Activated CD4-positive, alpha-beta T cell treated with anti-CD3 and anti-CD28 coated beads, Interleukin-2, amount 50 U/mL, for 1 hour (primary cell): ENCODE measurements at places on chromosomes 2 and 18.

DNA sequence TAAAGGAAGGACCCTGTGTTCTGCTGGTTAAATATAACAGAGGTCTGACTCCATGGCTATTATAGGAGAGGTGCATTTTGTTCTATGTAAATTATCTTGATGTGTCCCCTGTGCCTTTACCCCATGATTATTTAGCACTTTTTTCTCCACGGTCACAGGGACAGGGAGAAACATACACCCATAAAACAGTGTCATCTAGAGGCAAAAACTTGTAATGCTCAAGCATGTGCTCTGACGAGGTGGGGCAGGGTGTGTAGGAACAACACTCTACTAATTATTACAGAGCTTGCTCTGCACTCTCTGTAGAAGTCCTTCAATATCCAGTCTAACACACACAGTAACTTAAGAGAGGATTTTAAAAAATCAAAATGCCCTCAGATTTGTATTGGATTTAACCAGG is 187.9 kb downstream of the NEDD4L start:
- no peak for DNase-seq

GRCh38 chr18:12074736-12075135 is 18.9 kb upstream of the ANKRD62 start:
- no peak for DNase-seq

DNA sequence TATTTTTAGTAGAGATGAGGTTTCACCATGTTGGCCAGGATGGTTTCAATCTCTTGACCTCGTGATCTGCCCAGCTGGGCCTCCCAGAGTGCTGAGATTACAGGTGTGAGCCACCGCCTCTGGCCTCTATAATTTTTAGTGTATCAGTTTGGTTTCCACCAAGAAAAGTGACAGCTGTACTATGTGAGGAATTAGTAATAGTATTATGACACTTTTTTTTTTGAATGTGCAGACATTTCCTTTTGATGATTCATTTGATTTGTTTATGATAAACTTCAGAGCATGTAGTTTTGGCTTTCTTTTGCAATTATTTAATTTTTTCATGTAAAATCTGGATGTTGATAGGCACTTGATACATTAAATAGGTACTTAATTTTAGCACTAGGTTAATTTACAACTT is 61.5 kb downstream of the PTPN4 start:
- DNase-seq = no peak

- DNase-seq = no peak
These were observed 254.3 kb upstream of the FIGN start for GRCh38 chr2:163990101-163990500.

DNA sequence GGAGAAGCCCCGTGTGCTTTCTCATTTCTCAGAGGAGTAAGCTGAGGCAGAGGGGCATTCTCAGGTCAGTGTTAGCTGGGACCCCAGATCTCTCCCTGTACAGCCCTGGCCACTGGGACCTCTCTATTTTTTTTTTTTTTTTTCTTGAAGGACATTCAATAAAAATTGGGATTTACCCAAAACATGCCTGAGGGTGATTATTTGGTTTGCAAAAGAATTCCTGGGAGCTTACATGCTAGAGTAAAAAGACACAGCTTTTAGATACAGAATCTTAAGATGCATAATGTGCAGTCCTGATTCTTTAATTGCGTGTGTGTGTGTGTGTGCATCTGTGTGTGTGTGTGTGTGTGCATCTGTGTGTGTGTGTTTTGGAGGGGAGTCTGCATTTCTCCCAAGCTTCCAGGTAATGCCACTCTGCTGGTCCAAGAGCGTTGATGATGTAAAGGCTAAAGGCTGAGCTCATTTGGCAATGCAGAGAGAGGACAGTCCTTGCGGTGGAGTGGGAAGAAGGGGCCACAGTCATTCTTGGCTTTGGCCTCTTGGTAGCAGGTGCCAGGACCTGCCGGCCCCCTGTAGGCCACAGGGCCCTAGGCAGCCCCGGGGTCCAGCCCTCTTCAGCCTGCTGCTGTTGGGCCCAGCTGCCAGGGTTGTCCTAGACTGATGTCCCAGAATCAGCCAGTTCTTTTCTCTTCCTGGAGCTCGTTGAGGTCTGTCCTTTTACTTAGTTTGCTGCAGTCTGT is 74.1 kb upstream of the MCFD2 start:
- no peak for DNase-seq

GRCh38 chr2:160328811-160329527 is 128.9 kb upstream of the ITGB6 start:
- no peak for DNase-seq

DNA sequence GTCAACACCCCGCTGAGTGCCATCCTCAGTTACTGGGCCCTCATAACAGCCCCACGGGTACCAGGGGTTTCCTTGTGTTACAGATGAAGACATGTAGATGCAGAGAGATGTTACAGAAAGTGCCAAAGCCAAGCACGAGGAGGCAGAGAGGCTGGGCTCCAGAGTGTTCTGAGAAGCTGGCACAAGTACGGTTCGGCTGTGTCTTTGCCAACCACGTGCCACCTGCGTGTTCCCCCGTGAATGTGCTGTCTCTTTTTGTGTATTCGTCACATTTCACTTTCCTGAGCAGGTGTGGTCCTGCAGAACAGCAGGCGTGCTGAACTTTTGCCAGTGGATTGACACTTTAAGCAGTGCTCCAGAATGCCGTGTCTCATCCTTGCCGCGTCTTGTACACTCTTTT is 124.6 kb downstream of the NCK2 start:
- no peak for DNase-seq

GRCh38 chr2:36912695-36913094 is 53.6 kb downstream of the STRN start:
- DNase-seq = no peak

GRCh38 chr2:230770804-230771203 is 58.2 kb downstream of the CAB39 start:
- no peak for DNase-seq
